ENCODE measurements at places on chromosomes 7 and 10.

DNA sequence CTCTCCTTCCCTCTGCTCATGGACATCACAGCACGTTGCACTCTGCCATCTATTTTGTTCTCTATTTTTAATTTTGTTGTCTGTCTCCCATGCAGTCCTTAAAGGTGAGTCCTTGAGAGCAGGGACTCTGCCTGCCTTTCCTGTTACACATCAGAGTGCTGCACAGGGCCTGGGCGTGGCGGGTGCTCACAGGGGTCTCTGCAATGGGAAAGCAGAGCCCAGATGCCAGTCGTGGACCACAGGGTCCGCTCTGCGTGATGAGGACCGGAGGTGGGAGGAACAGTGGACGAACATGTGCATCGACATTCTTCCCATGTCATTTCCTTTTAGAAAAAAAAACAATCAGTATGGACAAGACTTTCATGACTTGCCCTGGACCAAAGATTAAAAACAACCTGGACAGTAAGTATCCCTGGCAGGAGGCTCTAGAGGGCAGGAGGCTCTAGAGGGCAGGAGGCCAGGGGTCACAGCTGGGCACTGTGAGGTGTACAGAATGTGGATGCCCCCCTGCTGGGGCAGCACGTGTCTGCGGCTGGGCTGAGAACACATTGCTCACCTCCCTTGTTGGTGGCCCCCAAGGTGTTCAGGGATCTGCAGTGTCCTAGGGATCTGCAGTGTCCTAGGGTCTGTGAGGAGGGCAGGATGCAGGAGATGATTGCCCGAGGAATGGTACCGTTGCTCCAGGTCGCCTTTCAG lies 29.6 kb upstream of the ZNF488 start:
- DNase-seq: no peak

DNA sequence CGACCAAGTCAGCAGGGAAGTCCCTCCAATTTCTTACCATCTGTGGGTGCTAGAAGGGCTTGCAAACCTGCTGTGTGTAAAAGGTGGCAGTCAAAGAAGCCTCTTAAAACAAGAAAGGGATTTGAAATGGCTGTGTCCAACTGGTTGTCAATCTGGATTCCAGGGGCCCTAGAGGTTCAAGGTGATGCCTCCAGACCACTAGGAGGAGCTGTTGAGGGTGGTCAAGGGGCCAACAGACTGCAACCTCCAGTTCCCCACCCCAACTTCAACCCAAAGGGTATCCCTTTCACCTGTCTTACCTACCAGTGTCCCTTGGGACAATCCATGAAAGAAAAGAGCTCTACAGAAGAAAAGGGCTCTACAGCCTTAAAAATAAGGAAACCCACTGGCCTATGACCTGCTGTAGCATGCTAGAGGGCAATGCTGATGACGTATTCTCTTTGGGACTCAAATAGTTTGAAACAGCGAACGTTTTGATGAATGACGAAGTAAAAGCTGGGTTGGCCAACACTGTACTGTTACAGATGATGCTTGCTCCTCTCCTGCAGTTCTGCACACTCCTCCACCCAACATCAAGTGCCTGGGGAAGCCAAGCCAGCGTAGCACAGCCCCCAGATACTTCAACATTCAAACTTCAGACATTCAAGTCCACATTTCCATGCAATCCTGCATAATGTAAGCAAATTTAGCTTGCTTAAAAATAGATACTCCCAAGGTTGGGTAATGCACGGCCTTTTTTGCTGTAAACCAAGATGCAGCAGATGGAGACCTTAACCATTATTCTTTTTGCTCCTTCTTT lies 45.9 kb upstream of the WDR11 start:
- DNase-seq: no peak

DNA sequence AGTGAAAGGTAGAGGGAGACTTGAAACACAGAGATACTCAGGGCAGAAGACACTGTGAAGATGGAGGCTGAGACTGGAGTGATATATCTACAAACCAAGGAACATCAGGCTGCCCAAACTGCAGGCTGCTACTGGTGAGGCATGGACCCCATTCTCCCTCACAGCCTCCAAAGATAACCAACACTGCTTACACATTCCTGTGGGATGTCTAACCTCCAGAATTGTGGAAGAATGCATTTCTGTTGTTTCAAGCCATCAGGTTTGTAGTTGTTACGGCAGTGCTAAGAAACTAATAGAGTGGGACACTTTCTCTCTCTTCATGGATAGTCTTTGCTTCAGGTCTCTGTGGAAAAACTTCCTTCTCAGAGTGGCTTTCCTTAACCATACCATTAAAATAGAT lies 182.6 kb upstream of the TMEM106B start:
- DNase-seq: no peak

- DNase-seq: no peak
These were observed 66.7 kb downstream of the CREB3L2 start for GRCh38 chr7:137934941-137935883.

GRCh38 chr7:132049462-132050304 lies 493.3 kb upstream of the PODXL start:
- DNase-seq: no peak

DNA sequence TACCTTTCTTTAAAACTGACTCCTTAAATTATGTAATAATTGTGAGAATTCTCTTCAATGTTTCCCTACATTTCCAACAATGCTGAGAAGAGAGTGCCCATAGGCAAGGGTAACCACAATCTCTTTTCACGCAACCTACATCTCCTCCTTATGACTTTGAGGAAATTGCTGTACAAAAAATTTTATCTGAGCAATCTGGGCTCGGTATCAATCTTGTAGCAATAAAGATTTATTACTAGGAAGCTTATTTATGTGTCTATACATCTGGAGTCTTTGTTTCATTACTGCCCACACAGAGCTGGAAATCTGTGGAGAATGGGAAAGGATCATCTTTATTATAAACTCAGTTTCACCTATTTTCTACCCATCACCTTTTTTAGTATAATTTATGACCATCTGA lies 913.8 kb upstream of the SORCS1 start:
- DNase-seq: no peak

DNA sequence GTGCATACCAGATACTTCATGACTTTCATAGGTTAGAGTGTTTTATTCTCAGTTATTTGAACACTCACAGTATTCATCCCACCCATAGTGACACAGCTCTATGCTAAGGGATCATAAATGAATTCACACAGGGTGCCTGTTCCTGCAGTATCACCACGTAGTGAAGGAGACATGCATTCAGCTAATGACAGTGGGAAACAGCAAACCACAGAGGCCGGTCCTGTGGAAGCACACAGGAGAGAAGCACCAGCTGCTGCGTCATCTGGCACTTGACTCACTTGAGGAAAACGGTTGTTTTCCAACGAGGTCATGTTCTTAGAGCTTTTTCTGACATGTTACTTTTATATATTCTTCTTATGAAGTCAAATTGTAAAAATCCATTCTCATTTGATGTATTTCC lies 73.0 kb downstream of the UBE3C start:
- no peak for DNase-seq

- DNase-seq: no peak
These were observed 35.3 kb upstream of the ADD3 start for GRCh38 chr10:109972372-109973001.

DNA sequence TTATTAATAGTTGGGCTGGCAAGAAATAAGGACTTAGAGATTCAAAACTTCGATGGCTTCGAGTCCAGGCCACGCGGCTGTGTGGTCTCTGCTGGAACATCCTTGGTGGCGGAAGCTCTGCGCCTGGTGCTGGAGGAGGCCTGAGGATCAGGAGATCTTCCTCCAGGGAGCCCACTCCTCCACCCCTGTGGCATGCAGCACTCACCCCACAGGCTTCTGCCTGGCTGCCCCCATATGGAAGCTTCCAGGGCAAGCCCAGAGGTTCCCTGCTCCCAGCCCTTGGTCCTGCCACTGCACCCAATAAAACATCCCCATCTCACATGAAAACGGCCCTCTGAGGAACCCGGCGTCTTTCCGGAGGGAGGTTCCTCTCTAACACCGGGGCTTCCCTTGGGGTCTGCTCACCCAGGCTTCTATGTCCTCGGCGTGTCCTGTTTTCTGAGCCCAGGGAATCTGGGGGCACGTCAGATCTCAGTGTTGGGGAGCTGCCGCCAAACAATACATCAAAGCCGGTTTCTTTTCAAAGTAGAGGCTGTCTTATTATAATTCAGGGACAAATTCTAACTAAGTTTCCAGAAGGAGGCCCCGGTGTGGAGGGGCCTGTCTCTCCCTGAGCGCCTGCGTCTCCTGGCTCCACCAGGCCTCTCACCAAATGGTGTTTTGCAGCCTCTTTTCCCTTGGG lies 32.4 kb downstream of the CALML3 start:
- DNase-seq: no peak

DNA sequence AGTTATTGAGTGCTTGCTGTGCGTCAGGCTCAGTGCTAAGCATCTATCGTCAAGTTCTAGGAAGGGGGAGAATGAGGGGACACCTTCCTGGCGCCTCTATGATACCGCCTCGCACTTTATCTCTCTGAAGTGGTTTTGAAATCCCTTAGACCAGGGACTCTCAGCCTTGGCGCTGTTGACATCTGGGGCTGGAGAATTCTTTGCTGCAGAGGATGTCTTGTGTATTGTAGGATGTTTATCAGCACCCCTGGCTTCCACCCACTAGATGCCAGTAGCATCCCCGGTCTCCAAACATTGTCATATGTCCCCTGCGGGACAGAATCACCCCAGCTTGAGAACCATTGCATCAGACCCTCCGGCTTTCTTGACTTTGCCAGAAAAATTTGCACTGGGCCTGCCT lies 285.5 kb downstream of the CCDC3 start:
- DNase-seq: no peak

GRCh38 chr7:101549734-101550133 lies 79.4 kb downstream of the MYL10 start:
- DNase-seq: no peak

DNA sequence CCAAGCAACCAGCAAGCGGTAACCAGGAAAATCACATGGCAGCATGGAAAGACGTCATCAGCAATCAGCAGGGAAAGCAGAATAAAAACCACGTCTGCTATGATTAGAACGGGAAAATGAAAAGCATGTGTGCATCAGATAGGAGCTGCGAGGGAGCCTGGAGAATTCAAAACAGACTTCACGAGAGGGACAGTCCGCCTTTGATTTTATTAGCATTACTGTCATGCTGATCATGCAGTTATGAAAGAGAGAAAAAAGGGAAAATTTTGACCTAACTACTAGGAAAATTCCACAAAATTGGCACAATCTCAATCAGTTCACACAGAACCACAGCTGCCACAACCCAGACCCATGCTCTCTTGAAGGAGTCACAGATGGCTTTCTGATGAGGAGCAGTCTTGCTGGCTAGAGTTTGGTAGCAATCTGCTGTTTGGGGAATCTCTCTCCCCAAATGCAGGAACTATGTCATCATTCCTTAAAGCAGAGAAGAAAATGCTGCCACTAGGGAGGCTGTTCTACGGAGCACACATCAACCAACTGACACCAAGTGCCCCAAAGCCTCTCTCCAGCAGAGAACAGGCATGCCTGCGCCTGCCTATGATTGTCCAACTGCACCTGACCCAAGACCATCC lies 295.9 kb downstream of the TNS3 start:
- no peak for DNase-seq

Data from GF-D8 (cell line).